Tibial artery (tissue), 4 donors: ENCODE measurements at places on chromosomes 16 and 17.
A peak's percentile ranks its signal among the peaks of the same experiment; 100 is the strongest.

GRCh38 chr17:76416899-76417298 lies 32.5 kb downstream of the SPHK1 start:
- no peak for DNase-seq

GRCh38 chr16:84746875-84747274 lies 47.1 kb downstream of the USP10 start:
- DNase-seq = no peak

- DNase-seq = no peak
Measured at GRCh38 chr17:872855-873254, 90.7 kb downstream of the MRM3 start.

DNA sequence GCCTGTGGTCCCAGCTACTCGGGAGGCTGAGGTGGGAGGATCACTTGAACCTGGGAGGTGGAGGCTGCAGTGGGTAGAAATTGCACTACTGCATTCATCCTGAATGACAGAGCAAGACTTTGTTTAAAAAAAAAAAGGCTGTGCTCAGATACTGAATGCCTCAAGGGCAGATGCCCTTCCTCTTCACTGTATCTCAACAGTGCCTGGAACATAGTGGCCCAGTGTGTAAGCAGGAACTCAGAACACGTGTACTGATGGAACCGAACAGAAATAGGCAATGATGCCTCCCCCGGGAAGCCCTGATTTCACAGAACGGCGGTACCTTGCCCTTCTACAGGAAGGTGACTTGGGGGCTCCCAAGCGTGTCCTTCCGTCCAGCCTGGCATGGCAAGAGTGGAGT lies 46.8 kb downstream of the PLXDC1 start:
- DNase-seq = no peak

DNA sequence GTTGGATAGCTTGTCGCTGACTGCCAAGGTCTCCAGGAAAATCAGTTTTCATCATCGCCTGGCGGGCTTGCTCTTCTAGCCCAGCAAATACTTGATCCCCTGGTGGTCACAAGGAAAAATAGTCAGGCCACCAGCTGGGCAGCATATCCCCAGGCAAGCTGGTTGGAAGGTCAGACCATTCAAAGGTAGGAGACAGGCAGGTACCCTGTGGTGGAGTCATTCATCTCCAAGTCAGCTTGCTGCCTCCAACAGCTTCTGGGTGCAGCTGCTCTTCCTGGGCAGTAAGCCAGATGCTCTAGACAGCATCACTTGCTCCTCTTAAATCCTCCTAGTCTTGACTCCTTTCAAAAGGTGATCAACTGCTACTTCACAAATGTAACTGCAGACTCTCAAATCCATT lies 16.0 kb downstream of the ZNF821 start:
- no peak for DNase-seq

- no peak for DNase-seq
Measured at GRCh38 chr16:24497440-24497839, 41.9 kb upstream of the RBBP6 start.

DNA sequence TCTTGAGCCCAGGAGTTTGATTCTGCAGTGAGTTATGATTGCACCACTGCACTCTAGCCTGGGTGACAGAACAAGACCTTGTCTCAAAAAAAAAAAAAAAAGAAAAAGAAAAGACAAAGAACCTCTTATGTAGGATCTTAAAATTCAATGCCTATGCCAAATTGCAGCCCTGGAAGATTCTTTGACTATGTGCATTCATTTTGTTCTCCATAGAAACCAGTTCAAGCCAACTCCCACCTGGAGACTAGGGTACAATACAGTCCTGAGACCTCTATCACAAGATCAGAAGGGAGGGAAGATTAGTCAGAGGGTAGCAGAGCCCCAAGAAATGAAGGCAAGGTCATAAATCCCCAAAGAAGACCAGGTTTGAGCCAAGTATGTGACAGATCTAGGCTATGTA lies 90.6 kb upstream of the HAS3 start:
- no peak for DNase-seq

GRCh38 chr17:73770115-73770848 lies 126.0 kb upstream of the SDK2 start:
- peak; percentile 89 for DNase-seq

- peak; percentile 72 for DNase-seq
Measured at GRCh38 chr16:71807905-71808592, 585 bp downstream of the AP1G1 start.

- no peak for DNase-seq
Measured at GRCh38 chr16:29994600-29995323, 655 bp downstream of the HIRIP3 start.
